GM13976 (cell line): ENCODE measurements at places on chromosomes 3 and 15.

- no peak for DNase-seq
Measured at GRCh38 chr15:59741274-59741906, 52.3 kb upstream of the BNIP2 start.

DNA sequence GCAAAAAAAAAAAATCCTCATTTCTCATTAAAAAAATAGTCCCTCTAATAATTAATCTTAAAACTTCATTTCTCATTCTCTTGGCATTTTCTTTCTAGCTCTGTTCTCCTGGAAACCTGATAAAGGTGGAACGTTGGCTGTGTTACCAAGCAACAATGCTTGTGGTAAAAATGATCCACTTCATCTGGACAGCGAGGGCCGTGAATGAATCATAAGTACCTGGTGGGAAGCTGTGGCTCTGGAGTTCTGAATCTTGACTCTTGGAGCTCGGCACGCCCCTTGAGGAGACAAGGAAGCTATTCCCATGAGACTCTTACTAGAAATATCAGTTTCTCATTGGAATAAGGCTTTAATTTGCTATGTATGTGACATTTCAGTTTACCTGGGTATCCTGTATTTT lies 32.5 kb downstream of the BCL2L10 start:
- DNase-seq = no peak

GRCh38 chr3:9791127-9791526 lies 1.1 kb downstream of the TADA3 start:
- no peak for DNase-seq

- DNase-seq = no peak
Measured at GRCh38 chr3:124200407-124200806, 208.5 kb upstream of the ROPN1 start.

- DNase-seq = no peak
Measured at GRCh38 chr3:139418144-139418543, 28.7 kb upstream of the COPB2 start.

GRCh38 chr15:40052604-40053003 lies 13.6 kb upstream of the SRP14 start:
- DNase-seq = no peak

DNA sequence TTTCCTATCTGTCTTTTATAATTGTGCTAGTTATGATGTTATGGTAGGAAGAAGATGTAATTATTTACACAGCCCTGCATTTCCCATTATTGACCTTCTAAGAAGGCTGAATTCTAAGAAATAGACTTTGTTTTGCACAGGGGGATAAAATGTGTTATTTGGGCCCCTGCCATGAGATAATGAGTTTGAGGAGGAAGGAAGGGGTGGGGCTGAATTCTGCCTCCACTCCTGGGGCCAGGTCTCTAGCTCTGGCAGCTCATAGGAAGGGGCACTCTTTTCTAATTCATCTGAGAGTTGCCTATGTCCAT lies 69.2 kb upstream of the GOLGA8B start:
- DNase-seq = no peak

DNA sequence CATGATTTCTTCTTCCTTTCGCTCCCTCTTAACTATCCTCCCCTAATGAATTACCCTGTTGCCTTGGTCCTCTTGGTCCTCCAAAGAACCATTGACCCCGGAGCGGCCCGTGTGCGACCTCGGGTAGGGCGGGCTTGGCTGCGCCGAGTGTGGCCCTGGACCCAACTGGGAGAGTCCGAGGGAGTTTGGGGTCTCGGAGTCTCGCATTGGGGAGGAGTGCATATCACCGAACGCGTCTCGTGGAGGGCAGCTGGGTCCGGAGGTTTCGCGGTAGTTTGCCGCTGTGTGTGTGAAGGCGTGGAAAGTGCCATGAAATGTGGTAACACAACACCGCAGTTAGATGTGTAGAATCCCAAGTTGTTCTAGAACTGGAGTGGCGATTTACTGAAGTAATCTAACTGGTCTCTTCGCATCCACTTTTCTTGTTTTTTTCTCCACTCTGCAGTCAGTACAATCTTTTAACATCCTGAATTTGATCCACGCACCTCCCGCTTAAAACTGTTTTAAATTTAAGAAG lies 363 bp downstream of the GTF2E1 start:
- DNase-seq = no peak

GRCh38 chr3:120180731-120181412 lies 86.6 kb upstream of the GSK3B start:
- DNase-seq = no peak

DNA sequence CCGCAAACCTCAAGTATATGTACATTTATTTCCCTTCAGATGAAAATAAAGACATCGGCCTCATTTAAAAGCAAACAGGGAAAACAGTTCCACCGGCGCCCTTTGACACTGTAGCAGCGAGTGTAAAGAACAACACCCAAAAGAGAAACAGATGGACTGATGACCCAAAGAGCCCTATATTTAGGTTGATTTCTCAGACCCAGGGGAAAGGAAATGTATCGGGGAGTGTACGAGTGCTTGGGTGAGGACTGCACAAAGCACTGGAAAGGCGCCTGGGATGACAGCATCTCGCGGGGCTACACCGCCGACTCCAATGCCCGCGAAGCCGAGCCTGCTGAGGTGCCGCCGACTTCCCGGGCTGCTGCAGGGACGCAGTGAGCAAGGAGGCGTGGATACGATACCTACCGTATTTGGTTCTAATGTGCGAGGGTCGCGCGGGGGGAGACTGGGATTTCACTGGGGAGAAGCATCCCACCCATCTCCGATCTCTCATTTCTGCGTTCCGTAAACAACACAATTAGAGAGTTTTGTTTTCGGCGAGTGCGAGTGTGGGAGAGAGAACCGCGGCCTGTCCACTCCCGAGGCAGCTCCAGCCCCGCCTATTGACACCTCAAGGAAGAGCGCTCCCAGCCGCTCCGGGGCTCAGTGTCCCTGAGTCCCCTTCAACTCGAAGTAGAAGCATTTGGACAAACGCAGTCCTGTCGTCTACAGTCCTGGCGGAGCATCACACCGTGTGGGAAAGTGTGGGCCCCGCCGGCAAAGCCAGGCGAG lies 2.0 kb downstream of the MECOM start:
- peak; percentile 60 for DNase-seq

DNA sequence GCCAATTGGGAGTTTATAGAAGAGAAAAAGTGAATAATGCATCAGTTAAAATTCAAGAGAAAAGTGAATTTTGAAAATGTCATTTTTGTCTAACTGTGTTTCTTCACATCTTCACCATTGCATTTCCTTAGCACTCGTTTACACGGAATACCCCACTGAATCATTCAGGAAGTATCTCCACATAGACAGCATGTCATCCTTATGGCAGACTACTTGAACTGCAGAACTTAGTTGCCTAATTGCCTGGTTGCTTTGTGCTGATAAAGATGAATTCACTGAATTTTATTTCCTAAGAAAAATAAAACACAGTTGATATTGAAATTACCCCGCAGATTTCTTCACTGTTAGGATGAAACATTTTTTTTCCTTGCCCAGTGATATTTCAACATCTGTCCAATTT lies 627.1 kb downstream of the ROBO1 start:
- no peak for DNase-seq

GRCh38 chr3:57065588-57065987 lies 5.1 kb downstream of the SPATA12 start:
- DNase-seq = no peak

GRCh38 chr15:31552482-31553099 lies 226.0 kb downstream of the KLF13 start:
- DNase-seq = no peak

DNA sequence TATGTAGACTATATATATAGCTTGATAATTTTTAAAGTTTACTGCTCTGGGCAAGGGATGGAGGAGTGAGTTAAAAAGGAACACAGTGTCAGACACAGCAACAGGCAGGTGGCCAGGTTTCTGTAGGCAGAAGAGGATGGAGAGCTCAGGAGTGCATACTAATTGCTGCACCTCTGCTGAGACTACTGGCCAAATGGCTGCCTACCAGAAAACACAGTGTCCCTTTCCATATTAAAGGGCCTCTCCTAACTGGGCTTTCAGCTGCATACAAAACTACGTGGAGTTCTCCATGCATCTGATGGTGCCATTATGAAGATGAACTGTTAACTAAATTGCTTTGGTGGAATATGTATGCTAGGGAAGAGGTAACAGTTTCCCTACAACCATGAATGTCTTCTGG lies 1.8 kb downstream of the ATP13A4 start:
- no peak for DNase-seq

GRCh38 chr3:29639578-29640290 lies 358.9 kb downstream of the RBMS3 start:
- no peak for DNase-seq

DNA sequence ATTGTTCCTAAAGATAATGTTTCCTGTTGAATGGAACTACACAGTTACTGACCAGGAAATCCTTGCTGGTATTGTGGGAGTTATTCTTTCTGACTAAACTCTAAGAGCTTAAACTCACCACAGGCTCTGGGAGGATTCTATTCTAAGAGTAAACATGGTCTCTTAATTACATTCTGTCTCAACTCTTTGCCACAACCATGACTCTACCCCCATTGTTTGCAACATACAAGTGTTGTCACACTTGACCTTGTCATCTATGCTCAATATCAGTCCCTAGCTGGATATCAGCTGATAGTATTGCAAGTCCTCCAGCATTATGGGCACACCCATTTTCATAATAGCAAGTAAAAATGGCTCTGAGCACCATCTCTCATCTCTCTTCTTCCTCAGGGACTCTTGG lies 29.6 kb upstream of the SECISBP2L start:
- no peak for DNase-seq

DNA sequence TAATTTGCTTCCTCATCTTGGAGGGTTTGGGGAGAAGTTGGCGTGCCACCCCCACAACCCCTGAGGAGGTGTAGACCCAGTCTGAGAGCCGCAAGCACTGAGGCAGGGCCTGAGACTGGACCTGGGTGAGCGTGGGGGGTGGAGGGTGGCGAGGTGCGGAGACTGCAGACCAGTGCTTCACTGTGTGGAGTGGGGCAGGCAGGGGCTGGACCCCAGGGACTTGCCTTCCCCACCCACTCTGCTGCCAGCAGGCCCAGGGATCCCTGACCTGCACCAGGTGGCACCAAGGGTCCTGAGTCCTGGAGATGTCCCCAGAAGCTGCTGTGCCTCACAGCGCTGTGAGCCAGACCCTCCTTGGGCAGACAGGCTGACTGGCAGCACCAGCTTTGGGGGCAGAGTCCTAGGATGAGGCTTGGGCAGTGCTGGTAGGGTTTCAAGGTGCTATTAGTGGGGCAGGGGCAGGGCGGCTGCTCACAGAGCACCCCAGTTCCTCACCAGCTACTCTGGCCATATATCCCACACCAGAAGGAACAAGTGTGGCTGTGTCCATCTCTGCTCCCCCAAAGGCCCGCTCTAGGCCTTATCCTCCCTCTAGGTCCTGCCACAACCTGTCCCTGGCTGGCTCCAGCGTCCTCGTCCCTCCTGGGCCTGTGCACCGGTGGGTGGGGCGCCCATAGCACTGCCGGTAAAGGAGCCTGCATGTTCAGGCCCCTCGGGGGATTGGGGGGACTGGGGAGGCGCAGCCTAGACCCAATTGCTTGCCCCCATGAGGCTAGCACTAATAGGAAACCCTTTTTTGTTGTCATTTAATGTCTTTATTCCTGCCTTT lies 11.8 kb downstream of the ZBTB47 start:
- peak; percentile 30 for DNase-seq
